ENCODE measurements at places on chromosomes 11 and 22.

GRCh38 chr11:64717268-64717578 is 5.8 kb downstream of the NRXN2 start:
- DNase-seq, result no peak

- DNase-seq, result peak; percentile 52
Observed at GRCh38 chr11:76837696-76838677, 22.7 kb upstream of the ACER3 start.

DNA sequence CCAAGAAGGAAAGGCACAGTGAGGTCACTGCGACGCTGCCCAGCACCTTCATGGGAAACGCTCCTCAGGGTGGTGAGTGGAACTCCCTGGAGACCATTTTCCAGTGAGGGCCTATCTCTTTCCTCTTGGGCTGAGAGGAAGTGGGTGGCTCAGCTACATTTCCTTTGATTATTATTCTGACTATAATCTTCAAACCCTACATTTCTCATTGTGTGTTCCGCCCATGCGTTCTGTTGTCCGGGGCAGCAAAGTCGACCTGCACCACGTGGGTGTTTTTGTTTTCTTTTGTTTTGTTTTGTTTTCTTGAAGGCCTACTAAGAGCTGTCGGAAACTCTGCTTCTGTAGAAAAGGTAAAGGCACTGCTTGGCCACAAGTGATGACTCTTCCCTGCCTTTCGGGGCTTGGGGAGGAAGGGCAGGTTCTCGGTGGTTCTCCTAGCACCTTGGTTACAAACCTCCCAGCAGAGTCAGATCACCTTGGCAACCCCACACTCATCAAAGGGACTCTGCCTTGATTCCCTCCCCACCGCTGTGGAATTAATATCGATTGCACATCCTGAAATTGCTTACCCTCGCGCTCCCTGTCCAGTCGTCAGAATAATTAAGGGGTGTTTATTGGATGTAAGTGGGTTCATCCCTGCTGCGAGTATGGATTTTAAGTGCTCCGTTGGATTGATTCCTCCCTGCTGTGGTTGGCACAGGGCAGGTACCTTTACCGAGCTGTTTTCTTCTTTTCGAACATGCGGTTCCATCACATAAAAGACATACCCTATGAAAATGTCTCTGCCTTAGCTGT is 7.3 kb downstream of the PARVB start:
- no peak for DNase-seq

- peak; percentile 72 for DNase-seq
Observed at GRCh38 chr11:33987975-33988580, 63.5 kb upstream of the CAPRIN1 start.

DNA sequence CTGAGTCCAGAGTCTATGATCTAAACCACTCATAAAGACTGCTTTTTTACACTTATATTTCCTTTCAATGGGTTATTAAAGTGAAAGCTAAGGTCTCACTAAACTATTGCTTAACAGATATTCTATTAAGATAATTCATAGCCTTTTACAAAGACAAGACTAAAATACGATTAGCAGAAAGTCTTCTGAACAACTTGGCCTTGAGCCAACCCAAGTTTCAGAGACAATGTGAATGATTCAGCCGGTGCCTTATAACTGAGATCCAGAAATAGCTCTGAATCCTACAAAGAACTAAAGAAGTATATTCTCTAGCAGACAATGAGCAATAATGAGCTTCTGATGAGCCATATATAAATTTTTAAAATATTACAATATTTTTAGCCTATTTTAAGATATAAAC is 41.5 kb upstream of the CARD18 start:
- DNase-seq, result no peak

- DNase-seq, result no peak
Observed at GRCh38 chr11:18789942-18790341, 1.7 kb downstream of the PTPN5 start.

DNA sequence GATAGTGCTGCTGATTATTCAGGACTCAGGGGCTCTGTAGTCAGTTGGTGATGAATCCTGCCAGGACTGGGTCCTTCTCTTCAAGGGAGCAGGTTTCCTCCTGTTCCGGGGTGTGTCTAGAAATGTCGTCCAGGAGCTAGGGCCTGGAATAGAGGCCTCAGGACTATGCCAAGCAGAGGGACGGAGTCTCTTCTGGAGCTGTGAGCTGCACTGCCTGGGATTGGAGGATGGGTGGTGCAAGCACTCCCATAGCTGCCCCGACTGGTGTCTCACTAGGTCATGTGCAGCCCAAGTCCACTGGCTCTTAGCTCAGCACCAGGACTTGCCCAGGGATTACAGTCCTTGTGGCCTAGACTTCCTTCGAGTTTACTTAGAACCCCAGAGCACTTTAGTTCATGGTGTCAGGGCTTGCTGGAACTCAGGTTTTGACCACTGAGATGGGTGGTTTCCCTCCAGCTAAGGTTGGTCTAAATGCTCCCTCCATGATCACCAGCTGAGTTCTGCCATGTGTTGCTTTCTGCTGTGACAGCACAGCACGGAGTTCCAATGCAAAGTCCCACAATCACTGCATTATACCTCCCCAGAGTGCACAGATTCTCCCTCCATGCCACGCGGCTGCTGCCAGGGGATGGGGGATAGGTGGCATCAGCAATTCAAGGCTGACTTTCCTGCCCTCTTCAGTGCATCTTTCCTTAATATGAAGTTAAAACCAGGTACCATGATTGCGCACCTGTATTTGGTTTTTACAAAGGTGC is 42.6 kb upstream of the SHANK2 start:
- DNase-seq, result no peak

- peak; percentile 72 for DNase-seq
Observed at GRCh38 chr11:130124096-130124495, 35.5 kb upstream of the ST14 start.

GRCh38 chr11:2708151-2708581 is 8.4 kb upstream of the KCNQ1OT1 start:
- no peak for DNase-seq

GRCh38 chr11:1153105-1153950 is 4.4 kb upstream of the MUC5AC start:
- DNase-seq, result peak; percentile 72

GRCh38 chr11:96658436-96658835 is 268.6 kb downstream of the JRKL start:
- no peak for DNase-seq

- DNase-seq, result no peak
Observed at GRCh38 chr11:9796854-9797253, 133.0 kb downstream of the SWAP70 start.

DNA sequence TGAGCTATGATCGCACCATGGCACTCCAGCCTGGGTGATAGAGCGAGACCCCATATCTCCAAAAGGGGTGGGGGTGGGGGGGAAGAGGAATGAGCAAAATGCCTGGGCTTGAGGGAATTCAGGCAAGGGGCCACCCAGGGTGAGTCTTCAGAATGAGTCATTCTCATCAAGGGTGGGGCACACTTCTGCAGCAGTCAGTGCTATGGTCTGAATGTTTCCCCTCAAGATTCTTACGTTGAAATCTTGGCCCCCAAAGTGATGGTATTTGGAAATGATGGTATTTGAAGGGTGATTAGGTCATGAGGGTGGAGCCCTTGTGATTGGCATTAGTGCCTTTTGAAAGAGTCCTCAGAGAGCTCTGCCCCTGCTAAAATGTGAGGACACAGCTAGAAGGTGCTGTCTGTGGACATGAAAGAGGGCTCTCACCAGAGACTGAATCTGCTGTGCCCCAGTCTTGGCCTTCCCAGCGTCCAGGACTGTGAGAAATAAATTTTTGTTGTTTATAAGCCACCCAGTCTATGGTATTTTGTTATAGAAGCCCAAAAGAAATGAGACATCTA is 86.4 kb upstream of the THY1 start:
- no peak for DNase-seq

DNA sequence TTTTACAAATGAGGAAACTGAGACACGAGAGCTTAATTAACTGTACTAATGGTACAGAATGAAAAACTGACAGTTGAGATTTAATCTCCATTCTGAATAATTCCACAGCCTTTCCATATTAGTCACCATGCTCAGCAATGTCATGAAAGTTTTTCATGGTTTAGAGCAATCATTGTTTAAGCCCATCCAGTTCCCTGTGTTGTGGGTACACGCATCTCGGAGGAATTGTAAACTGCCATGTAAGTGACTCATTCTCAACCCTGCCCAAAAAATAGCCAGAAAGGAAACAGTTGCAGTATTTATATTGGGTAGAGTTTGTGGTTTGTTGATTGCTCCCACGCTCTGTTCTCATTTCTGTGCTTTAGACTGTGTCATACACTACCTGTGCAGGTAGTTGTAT is 1790.8 kb downstream of the LRRC4C start:
- DNase-seq, result no peak

Measured in Calu3 (cell line).